ENCODE measurements at places on chromosomes 3 and 15.

DNA sequence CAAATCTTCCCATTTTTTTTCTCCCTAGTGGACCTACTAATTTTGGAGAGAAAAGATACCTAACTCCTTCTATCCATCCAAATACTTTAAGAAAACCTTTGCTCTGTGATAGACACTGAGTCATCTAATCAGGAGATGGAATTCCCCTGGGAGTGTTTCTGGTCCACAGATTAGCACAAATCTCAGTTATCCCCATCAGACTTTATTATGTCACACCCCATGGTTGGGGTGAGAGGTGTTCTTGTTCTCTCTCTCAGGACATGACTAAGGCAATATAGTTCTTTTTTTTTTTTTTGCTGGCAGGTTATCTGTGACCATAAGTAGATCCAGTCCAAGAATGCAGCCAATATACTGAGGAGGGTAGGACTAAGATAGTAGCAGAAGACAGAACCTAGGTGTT is 15.8 kb downstream of the SLC9A9 start:
- DNase-seq: no peak

GRCh38 chr3:127908202-127908601 is 6.8 kb upstream of the KBTBD12 start:
- DNase-seq: no peak

DNA sequence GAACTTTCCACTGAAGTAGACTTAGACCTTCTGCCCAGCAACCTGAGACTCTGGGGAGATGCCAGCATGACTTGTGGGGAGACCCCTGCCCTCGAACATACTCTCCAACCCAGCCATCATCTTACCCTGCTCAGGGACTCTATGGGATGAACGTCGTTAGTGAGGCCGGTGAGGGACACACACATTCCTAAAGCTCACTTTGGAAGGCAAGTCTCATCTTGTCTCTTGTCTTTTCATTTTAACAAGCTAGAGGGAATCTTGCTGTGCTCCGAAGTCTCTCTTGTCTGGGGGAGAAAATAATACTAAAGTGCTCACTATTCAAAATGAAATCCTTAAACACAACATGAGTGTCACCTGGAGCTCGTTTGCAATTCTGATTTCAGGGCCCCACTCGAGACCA is 239.5 kb upstream of the HES1 start:
- DNase-seq: no peak

DNA sequence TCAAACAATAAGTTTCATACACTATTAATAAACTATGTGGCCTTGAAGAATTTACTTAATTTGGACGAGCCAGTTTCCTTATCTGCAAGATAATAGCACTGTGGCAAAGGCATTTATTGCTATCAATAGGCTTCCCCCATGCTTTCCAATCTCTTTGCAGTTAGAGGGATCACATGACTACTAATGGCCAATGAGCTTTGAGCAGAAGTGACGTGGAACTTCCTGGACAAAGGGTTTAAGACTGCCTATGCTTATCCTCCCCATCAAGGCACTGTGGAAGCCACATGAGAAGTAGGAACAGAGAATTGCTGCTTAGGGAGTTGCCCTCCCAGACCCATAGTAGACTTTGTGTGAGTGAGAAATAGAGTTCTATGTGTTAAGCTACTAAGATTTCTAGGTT is 16.7 kb upstream of the ZMAT3 start:
- DNase-seq: no peak

- no peak for DNase-seq
Observed at GRCh38 chr15:56495533-56495932, 30.6 kb upstream of the MNS1 start.

GRCh38 chr3:11611341-11611799 is 32.3 kb downstream of the VGLL4 start:
- no peak for DNase-seq

- DNase-seq: no peak
Observed at GRCh38 chr3:31922962-31923361, 58.1 kb downstream of the OSBPL10 start.

DNA sequence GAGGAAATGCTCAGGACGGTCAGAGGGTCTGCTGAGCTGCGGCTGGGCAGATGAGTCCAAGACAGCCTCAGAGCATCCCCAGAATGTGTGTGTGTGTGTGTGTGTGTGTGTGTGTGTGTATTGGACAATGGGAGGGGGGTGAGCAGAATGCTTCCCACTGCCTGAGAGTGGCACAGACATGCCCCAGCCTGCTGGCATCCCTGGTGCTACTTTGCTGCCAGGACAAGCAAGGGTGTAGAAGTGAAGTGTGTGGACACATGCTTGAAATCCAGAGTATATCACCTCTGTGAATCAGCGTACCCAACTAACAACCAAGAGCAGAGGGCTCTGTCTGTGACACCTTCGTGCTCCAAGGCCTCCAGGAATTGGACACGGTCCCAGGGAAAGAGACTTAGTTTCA is 76.3 kb downstream of the SLC9A9 start:
- no peak for DNase-seq

DNA sequence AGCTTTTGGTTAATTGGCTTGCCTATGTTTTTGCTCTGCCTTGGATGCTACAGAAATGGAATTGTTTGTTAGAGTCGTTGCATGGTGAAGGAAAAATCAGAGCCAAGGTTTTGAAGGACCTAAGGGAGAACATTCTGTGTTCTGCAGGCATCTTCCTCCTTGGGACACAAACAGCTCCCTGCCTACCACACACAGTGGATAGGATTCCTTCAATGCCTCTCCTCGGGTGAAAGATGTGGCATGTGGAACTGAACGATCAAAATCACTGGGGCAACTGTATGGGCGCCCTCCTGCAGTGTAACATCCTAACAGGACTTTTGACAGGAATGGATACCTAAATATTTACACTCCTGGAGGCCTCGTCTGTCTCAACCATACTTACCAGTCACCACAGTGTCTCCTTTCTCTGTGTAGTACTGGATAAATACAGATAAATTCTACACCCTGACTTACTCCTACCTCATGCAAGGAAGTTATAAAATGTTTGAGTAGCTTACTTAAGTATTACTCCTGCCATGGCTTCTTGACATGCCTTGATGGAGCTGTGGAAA is 100.6 kb downstream of the LPP start:
- DNase-seq: no peak

DNA sequence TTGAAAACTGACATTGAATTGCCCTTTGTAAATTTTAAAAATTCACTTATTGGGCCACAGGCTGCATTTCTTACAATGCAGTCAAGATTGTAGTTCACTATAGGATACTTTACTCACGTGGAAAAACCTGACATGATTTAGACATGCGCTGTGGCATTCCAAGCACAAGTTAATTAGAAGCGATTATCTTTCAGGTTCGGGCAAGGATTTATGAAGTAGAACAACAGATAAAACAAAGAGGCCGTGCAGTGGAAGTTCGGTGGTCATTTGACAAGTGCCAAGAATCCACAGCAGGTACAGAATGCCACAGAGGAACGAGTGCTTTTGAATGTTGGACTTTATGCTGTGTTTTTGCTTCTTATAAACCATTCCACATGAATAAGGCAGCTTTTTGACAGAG is 37.8 kb downstream of the GPR171 start:
- no peak for DNase-seq

DNA sequence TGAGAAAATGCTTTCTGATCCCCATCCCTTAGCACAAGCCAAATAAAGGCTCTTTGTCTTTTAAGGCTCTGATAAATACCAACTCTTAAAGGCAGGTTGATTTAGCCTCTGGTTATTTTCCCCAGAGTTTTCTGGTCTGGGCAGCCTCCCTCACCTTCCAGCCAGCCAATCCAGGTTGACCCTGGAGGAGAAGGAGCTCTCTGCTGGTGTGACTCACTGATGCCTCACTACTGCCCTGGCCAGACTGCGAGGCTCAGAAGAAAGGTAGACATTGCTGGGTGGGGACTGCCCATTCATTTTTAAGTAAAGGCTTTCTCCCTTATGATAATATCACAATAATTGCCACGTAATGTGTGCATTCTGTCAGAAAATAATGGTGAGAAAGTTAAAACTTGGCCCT is 37.1 kb downstream of the SLCO3A1 start:
- no peak for DNase-seq

GRCh38 chr3:190360228-190360627 is 27.7 kb upstream of the CLDN16 start:
- no peak for DNase-seq

GRCh38 chr15:56102441-56102840 is 109.0 kb upstream of the NEDD4 start:
- no peak for DNase-seq

DNA sequence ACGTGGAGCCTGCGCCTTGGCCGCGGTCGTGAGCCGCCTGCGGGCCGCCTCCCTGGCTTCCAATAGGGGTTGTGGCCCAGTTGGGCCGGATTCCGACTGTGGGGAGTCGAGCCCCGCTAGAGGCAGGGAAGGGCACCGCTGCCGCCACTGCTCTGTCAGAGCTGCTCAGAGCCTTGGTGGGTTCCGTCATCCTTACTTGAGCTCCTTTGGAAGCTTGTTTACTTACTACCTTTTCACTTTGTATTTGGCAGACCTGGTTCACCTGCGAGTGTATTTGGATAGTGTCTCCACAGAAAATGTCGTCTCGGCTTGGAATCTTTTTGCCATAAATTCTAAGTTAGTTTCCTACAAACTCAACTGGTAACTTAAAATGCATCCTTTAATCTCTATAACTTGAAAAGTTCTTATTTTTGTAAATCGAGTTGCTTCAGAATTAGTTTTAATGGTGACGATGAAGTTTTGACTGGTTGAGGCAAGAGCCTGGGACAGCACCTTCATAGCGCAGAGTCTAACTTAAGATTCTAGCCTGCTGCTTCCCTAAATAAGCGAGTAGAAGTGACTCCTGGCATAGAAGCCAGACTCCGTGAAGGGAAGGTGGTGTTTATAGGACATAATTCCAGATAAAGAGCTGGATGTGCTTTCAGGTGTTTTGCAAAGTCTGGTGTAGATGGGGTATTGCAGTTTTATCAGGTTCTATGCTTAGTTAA is 800 bp downstream of the DAG1 start:
- DNase-seq: no peak

DNA sequence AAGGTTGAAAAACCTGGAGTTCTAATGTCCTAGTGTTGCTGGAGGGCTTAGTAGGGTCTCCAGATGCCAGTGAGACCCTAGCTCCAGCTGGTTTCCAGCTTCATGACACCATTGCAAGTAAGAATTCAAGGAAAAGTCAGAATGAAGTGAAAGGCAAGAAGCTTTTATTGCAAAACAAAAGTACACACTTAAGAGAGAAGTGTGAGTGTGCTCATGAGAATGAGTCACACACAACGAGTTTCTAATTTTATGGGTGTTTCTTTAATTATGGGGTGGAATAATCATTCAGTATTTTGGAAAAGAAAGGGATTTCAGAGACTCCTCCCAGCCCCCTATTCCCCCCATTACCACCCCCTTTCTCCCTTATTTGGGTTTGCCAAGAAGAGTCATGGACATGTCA is 24.6 kb upstream of the ZNF502 start:
- no peak for DNase-seq

GRCh38 chr15:84987949-84988624 is 6.4 kb downstream of the PDE8A start:
- no peak for DNase-seq

- DNase-seq: no peak
Observed at GRCh38 chr3:134075568-134075825, 45.8 kb upstream of the SLCO2A1 start.

DNA sequence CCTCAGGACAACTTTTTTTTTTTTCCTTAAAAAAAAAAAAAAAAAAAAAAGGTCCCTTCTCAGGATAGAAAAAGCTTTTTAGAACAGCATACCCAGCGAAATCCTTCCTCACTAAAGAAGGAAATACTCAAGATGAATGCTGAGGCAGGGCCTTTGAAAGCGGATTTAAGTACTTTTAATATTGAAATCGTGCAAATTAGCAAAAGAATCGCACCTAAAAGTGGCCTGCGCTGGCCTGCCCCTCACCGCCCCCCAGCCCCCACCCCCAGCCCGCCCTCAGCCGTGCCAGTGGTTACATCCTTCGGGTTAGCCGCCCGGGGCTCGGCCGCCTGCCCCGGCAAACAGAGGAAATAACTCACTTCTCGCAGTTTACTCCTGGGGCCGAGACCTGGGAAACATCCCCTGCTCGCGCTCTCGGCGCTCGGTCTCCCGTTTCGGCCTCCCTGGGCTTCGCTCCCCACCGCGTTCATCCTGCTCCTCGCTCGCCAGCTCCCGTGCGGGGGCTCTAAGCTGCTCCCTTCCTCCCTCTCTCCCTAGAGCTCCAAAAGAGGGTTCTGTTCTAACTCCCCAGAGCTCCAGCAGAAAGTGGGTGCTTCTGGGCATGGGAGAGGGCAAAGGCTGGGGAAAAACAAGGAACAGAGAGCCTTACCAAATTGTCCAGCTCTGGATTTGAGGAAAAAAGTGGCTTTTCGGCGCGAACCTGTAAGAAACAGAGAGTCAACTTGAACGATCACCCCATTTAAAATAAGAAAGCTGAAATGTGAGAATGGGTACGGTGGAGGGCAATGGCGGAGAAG is 5.2 kb downstream of the MEIS2 start:
- DNase-seq: no peak

DNA sequence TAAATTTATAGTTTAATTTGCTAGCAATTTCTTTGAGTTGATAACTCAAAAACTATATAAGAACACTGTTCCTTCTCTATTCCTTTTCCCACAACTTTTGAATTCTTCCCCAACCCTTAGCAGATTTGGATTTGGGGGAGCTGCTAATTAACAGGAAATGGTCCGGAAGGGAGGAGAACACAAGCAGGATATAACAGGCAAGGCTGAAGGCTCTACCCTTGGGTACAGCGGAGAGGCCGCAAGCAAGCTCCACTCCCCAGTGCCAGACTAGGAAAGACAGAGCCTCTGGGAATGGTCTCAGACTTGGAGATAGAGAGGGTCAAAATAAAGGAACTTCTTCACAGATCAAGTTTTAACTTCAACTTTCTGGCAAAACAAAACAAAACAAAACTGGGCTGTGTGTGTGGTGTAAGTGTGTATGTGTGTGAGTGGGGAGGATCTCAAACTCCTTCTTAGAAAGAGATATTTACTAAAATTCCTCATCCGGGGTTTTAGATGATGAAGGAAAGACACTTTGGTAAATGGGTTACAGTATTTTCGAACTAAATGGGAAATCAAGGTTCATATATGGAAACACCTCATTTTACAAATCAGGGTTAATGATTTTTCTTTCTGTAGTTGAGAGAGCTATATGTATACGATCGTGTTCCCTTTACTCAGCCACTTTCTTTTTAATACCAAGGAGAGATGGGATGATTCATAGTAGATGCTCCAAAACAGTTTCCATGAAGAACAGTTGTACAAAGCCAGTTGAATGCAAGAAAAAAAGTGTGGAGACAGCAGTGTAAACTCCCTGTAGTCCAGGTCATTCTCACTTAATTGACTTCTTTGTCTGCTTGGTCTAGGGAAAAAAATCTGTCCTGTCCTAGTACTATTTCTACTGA is 161.1 kb downstream of the TP63 start:
- DNase-seq: no peak

- no peak for DNase-seq
Observed at GRCh38 chr3:23333633-23334032, 130.5 kb downstream of the UBE2E2 start.

- no peak for DNase-seq
Observed at GRCh38 chr3:33037471-33037870, 59.5 kb downstream of the GLB1 start.

- DNase-seq: no peak
Observed at GRCh38 chr3:100831629-100832028, 122.3 kb downstream of the TFG start.

- DNase-seq: no peak
Observed at GRCh38 chr3:851098-851790, 241.6 kb upstream of the CNTN6 start.

- DNase-seq: no peak
Observed at GRCh38 chr15:60703207-60703933, 224.4 kb upstream of the ICE2 start.

- DNase-seq: no peak
Observed at GRCh38 chr3:67495751-67496150, 158.7 kb downstream of the SUCLG2 start.

- DNase-seq: no peak
Observed at GRCh38 chr3:193677734-193678133, 84.7 kb downstream of the OPA1 start.

GRCh38 chr15:98612490-98613110 is 35.7 kb upstream of the IGF1R start:
- DNase-seq: no peak
